ENCODE measurements at places on chromosomes 16 and 17. TPM values are rescaled to one million over a fixed set of nuclear protein-coding genes. Genes with fewer than 3 reads are reported as not detected.

- no peak for DNase-seq
- no peak overlapping the region for H3K4me3 ChIP-seq
- H3K27ac ChIP-seq: no peak overlapping the region
- H3K4me1 ChIP-seq: no peaks in the 10 kb centered on the region
- no peaks in the 10 kb centered on the region for H3K27me3 ChIP-seq
- H3K36me3 ChIP-seq: peaks cover 12% of the 10 kb centered on the region
These were observed 195.4 kb upstream of the C17orf78 start for GRCh38 chr17:37180376-37180775.

DNA sequence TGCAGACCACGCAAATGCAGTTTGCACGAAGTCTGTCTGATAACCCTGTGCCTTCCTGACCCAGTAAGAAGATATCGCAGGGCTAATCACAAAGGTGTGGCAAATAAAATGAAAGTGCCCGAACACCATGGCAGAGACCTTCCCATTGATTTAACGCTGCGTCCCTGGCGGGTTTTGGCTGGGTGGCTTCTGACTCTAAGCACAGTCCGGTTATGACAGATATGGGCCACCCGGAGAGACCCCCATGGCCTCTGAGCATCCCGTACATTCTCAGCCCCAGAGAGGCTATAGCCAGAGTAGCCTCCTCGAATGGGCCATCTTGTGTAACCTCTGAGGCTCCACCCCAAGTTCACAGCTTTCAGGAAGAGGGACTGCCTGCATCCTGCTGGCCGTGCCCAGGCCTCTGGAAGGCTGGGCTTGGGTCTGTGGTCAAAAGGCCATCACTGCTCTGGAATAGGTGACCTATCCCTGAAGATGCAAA is 5.5 kb downstream of the FOXC2 start:
- no peak overlapping the region for H3K4me3 ChIP-seq
- DNase-seq: peak; percentile 12
- no peaks in the 10 kb centered on the region for H3K4me1 ChIP-seq
- no peak overlapping the region for H3K27ac ChIP-seq
- H3K27me3 ChIP-seq: peaks cover 34% of the 10 kb centered on the region
- H3K36me3 ChIP-seq: no peaks in the 10 kb centered on the region

- peaks cover 32% of the 10 kb centered on the region for H3K4me1 ChIP-seq
- no peaks in the 10 kb centered on the region for H3K27me3 ChIP-seq
- H3K27ac ChIP-seq: no peak overlapping the region
- no peaks in the 10 kb centered on the region for H3K36me3 ChIP-seq
- DNase-seq: no peak
- no peak overlapping the region for H3K4me3 ChIP-seq
These were observed 3.3 kb downstream of the CDK5R1 start for GRCh38 chr17:32490101-32490482.

DNA sequence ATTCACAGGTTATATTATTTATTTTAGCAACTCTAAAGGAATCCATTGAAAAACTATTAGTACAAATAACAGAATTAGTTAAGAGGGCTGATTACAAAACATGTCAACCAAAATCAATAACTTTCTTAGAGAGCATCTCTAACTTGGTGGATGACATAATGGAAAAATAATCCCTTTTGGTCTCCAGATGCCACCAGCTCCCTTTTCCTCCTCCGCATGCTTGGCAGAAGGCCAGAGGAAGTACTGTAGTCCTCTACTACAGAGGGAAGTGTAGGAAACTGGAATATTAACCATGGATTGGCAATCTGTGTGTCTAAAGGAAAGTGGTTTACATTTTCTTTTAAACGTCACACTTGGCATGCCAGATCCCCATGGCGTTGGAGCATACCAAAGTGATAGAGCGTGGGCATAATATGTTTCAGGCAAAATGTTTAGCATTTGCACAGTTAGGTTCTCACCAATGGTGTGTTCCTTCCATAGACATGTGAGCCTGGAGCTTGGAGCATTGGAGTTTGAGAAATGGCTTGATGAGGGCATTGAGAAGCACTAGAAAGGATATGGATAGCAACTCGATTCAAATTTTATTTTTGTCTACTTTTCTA is 106.3 kb downstream of the PRKCB start:
- H3K4me3 ChIP-seq: no peak overlapping the region
- no peak for DNase-seq

DNA sequence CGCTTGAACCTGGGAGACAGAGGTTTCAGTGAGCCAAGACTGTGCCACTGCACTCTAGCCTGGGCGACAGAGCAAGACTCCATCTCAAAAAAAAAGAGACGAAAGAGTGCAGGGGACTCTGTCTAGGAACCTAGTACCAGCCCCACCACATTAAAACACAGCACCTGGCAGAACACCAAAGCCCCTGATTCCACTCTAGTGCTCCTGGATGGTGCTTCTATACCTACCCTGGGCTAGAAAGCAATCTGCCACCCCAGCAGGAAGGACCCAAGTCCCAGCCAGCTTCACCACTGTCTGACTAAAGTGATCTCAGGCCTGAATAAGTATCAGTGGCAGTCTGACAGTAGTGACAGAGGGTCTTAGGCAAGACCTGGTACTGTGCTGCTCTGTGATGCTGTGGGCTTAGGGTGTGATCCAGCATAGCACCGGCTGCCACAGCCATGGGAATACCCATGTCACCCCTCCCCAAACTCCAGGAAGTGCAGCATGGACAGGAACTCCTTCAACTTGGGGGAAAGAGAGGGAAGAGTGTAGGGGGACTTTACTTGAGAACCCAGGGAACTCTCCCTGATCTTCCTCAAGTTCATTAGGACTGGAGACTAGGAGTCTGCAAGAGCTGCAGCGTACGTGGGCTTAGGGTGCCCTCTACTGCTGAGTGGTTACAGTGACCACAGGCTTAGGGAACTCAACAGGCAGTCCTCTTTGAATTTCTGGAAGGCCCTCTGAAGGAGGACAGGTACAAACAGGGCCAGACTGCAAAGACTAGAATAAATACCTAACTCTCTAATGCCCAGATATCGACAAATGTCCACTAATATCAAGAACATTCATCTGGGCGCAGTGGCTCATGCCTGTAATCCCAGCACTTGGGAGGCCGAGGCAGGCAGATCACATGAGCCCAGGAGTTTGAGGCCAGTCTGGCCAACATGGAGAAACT is 30.0 kb upstream of the RNF43 start:
- H3K36me3 ChIP-seq: no peaks in the 10 kb centered on the region
- no peak overlapping the region for H3K27ac ChIP-seq
- no peak overlapping the region for H3K4me3 ChIP-seq
- H3K27me3 ChIP-seq: no peaks in the 10 kb centered on the region

GRCh38 chr16:50841081-50841886 is 99.4 kb downstream of the CYLD start:
- H3K36me3 ChIP-seq: no peaks in the 10 kb centered on the region
- peak overlapping the region; percentile 60 for H3K27ac ChIP-seq
- no peak for DNase-seq

DNA sequence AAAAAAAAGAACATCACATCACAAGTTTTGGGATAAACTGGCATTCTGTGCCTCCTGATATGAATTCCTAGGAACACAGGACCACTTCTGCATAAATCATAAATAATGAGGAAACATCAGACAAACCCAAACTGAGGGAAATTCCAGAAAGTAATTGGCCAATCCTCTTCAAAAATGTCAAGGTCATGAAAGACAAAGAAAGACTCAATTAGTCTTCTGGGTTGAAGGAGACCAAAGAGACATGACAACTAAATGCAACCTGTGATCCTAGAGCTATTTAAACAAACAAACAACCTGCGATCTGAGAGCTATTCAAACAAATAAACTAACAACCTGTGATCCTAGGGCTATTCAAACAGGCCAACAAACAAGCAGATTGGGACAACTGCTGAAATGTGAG is 144.3 kb downstream of the VPS53 start:
- H3K4me3 ChIP-seq: no peak overlapping the region
- H3K27me3 ChIP-seq: no peaks in the 10 kb centered on the region
- H3K27ac ChIP-seq: peak overlapping the region; percentile 29
- H3K36me3 ChIP-seq: peaks cover 4% of the 10 kb centered on the region

- H3K27ac ChIP-seq: no peak overlapping the region
- H3K4me1 ChIP-seq: no peaks in the 10 kb centered on the region
- no peak overlapping the region for H3K4me3 ChIP-seq
- H3K27me3 ChIP-seq: peaks cover 27% of the 10 kb centered on the region
- H3K36me3 ChIP-seq: no peaks in the 10 kb centered on the region
These were observed 34.0 kb upstream of the PIRT start for GRCh38 chr17:10871914-10872313.

DNA sequence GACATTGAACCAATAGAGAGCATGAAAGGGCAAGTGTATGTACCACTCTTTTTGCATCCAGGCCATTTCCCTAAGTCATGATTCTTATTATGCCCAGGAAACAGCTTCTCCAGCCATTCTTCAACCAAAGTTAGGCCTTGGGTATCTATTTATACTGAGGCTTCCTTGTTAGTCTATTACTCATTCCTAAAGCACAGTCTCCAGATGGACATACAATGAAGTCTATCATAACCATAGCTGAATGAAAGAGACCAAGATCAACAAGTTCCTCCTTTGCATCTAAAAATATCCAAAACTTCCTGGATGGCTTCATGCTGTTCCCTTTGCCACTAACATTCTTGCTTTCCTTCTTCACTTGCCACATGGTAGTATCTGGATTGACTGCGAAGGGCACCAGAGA is 265.9 kb downstream of the CDH8 start:
- H3K4me1 ChIP-seq: no peaks in the 10 kb centered on the region
- H3K27ac ChIP-seq: no peak overlapping the region
- H3K36me3 ChIP-seq: no peaks in the 10 kb centered on the region
- H3K27me3 ChIP-seq: no peaks in the 10 kb centered on the region
- no peak overlapping the region for H3K4me3 ChIP-seq

DNA sequence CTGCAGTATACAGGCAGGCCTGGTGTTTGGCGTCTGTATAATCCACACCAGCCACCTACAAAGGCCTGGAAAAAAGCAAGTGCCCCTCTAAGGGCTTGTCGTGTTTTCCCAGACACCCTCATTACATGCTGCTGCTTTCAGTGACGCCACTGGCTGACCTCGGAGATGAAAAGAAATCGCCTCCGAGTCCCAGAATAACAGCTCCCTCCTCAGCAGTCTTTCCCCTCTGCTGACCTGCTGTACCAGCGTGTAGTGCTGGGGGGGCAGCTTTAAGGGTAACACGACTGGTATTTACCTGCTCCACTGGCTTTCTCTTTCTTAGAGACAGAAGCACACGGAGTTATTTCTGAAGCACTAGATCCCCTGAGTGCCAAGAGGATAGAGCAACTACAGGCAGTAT is 296.8 kb downstream of the GRIN2A start:
- H3K27me3 ChIP-seq: no peaks in the 10 kb centered on the region
- no peaks in the 10 kb centered on the region for H3K36me3 ChIP-seq
- no peak overlapping the region for H3K4me3 ChIP-seq
- no peak overlapping the region for H3K27ac ChIP-seq

- no peak overlapping the region for H3K4me3 ChIP-seq
- H3K27me3 ChIP-seq: no peaks in the 10 kb centered on the region
- DNase-seq: no peak
These were observed 20.0 kb downstream of the MXRA7 start for GRCh38 chr17:76690596-76691280.

GRCh38 chr17:30173649-30174048 is 57.0 kb downstream of the NSRP1 start:
- H3K4me1 ChIP-seq: peaks cover 19% of the 10 kb centered on the region
- H3K36me3 ChIP-seq: peaks cover 15% of the 10 kb centered on the region
- H3K27me3 ChIP-seq: no peaks in the 10 kb centered on the region
- DNase-seq: peak; percentile 62
- peak overlapping the region; percentile 68 for H3K4me3 ChIP-seq

- DNase-seq: no peak
- H3K4me3 ChIP-seq: no peak overlapping the region
- H3K27me3 ChIP-seq: no peaks in the 10 kb centered on the region
- H3K4me1 ChIP-seq: peaks cover 34% of the 10 kb centered on the region
- H3K36me3 ChIP-seq: no peaks in the 10 kb centered on the region
- peak overlapping the region; percentile 83 for H3K27ac ChIP-seq
These were observed 4.7 kb upstream of the ADGRG3 start for GRCh38 chr16:57663436-57663835.

GRCh38 chr17:57512691-57513090 is 232.4 kb downstream of the CCDC182 start:
- no peaks in the 10 kb centered on the region for H3K36me3 ChIP-seq
- H3K4me3 ChIP-seq: no peak overlapping the region
- DNase-seq: no peak

GRCh38 chr16:3214904-3215600 is 19.9 kb downstream of the ZNF200 start:
- peak overlapping the region; percentile 76 for H3K27ac ChIP-seq
- H3K4me3 ChIP-seq: peak overlapping the region; percentile 75
- no peaks in the 10 kb centered on the region for H3K27me3 ChIP-seq
- DNase-seq: no peak
- peaks cover 47% of the 10 kb centered on the region for H3K4me1 ChIP-seq

DNA sequence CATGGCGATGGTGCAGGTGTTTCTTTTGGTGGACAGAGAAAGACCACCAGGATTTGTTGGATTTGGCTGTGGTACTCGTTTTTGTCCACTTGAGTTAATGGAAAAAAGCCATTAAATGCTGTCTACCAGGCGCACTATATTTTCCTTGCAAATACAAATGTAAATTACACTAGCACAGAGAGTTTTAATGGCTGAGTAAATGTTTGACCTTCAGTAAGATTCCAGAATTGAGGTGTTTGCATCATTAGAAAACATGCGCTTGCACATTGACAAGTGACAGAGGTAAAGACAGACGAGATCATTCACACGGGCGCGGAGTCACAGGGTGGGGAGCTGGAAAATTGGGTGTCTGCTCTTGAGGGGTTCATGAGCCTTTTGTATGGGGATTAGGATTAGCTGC is 53.5 kb upstream of the AKTIP start:
- no peaks in the 10 kb centered on the region for H3K27me3 ChIP-seq
- no peak for DNase-seq
- H3K4me3 ChIP-seq: no peak overlapping the region
- H3K36me3 ChIP-seq: no peaks in the 10 kb centered on the region
- no peaks in the 10 kb centered on the region for H3K4me1 ChIP-seq
- no peak overlapping the region for H3K27ac ChIP-seq

- H3K4me3 ChIP-seq: peak overlapping the region; percentile 38
- H3K27ac ChIP-seq: peak overlapping the region; percentile 47
- peaks cover 5% of the 10 kb centered on the region for H3K36me3 ChIP-seq
These were observed 30.5 kb upstream of the IRF8 start for GRCh38 chr16:85868495-85868894.

Gene GDPD3
- 1.6 TPM for total RNA-seq

Gene ITGB3
- 0.39 TPM for total RNA-seq

Gene TGFB1I1
- total RNA-seq: 0.75 TPM

Gene TBC1D3I
- 0.67 TPM for total RNA-seq

Gene ATP1B2
- total RNA-seq: 0.25 TPM

Gene TBC1D26
- not detected for total RNA-seq

Gene FOXC2
- total RNA-seq: not detected

Gene DOC2A
- not detected for total RNA-seq

Gene SKAP1
- total RNA-seq: 44.9 TPM

Gene CA7
- total RNA-seq: not detected

Gene MYCBPAP
- total RNA-seq: 2.8 TPM
